ENCODE measurements at places on chromosomes 1 and 21. TPM values are rescaled to one million over a fixed set of nuclear protein-coding genes. Genes with fewer than 3 reads are reported as not detected.

Gene C1orf105
- not detected for total RNA-seq

Gene RXRG
- not detected for total RNA-seq

Gene LCE2D
- total RNA-seq, result not detected

Gene PDZK1IP1
- 73.0 TPM for total RNA-seq
